Right ventricle myocardium superior (tissue), 1 donor: ENCODE measurements at places on chromosomes 11 and 22.

DNA sequence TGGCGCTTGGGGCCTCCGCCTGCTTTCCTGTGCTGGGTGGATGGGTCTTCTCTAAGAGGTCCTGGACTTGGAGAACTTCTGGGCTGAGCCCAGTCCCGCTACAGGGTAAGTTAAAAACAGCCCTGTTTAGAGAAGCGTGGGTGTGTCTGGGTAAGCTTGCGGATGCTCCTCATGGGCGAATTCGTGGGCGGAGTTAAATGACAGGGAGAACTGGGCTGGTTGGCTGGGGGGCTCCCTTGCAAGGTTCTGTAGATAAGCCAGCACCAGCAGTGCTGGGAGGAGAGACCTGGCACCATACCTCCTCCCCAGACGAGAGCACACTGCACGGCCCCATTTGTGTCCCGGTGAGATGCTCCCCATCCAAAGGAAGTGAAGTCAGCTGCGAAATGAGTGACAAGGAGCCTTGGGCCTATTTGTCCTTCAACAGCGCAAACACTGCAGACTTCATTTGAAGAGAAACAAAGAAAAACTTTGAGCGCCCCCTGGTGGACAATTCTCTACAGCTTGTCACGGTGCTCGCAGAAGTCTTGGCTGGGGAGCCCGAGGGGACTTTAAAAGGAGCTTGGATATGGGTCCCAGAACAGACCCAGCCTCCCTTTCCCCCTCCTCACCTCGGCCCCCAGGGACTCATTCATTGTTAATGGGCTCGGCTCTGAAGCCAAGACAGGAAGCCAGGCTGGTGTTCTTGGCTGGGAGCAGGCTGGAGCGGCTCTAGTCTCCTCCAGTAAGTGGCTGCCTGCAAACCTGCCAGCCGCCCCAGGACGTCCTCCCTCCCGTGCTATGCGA, 39.5 kb downstream of the TP53I11 start:
- peak; percentile 75 for DNase-seq

DNA sequence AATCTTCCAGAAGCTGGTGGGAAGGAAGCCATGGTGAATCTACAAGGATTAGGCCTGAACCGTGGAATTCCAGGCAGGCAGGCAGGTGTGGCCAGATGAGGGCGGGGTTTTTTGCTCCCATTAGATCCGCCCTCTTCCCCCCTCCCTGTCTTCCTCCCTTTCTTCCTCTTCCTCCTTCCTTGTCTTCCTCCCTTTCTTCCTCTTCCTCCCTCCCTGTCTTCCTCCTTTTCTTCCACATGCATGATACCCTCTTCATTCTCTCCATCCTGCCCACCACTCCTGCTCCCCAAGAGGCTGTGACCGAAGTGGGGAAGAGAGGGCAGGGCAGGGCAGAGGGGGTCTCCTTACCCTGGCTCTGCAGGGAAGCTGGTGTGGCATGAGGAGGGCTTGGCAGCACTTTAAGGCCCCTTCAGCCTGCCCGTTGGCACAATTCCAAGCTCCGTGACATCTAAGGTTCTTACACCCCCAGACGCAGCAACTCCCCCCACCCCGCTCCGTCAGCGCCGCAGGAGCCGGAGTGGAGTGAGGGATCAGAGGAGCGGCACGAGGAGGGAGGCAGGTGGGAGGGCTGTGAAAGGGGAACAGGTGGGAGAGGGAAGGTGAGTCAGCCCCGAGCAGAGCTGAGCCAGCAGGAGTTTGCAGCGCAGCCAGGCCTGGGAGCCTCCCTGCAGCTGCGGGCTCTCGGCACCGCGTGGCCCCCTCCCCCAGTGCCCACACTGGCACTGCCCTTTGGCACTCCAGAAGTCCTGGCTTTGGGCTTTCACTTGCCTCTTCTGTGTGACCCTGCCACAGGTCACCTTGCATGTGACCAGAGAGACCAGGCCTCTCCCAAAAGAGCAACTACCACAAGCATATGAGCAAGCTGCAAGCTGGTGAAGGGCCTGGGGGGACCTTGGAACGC, 32.1 kb downstream of the KCNJ4 start:
- no peak for DNase-seq

DNA sequence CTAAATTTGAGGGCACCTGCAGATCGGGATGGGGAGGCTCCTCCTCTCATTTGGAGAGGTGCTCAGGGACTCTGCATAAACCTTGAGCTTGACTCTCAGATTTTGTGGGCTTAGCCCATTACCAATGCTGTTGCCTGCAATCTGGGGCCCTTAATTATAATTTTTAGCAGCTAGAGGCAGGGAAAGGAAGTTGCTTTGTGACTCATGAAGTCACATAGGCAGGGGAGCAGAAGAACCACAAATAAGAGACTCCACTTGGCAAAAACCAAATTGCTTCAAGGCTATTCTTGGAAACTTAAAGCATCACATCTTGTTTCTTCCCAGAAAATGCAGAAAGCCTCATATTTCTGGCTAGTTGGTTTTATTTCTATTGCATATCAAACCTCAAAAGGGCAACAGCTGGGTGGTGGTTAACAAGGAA, 46.9 kb downstream of the MICAL2 start:
- DNase-seq = no peak

- DNase-seq = no peak
Observed at GRCh38 chr11:2520736-2521035, 75.9 kb downstream of the KCNQ1 start.

DNA sequence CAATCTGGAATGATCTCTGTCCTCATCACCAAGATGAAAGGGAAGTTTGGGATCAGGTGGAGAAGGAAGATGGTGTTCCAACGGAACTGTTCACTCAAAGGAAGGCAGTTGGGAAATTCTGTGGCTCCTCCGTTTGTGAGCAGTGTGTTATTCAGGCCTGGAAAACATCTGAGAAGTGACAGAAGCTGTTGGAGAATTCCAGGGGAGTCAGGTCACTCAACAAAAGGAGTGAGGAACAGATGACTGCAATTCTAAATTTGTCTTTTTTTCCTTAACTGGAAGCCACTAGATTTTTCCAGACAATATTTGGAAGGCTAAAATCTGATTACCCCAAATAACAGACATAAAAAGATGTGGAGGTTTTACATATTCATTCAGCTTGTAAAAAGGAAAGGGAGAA, 107.8 kb downstream of the CD44 start:
- no peak for DNase-seq

GRCh38 chr11:72642884-72643522, 31.2 kb downstream of the PDE2A start:
- DNase-seq = peak; percentile 79

- DNase-seq = peak; percentile 72
Observed at GRCh38 chr11:45993531-45994001, 71.1 kb downstream of the LARGE2 start.

DNA sequence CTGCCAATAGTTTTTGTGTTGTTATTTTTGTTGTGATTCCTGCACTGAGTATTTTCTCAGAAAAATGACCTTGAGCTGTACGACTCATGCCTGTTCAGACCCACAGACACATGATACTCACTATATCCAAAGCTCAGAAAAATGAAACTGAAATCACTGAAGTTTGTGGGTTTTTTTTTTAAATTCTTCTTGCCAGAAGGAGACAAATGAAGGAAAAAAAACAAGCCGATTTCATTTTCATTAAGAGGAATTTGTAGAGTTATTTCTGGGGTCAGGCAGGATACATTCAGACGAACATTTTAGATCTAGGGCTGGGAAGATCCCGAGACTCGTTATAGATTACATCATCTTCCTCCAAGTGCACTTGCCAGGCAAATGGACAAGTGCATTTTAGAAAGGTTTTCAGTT, 60.4 kb downstream of the BMAL1 start:
- DNase-seq = no peak

GRCh38 chr11:63813563-63814382, 517 bp downstream of the SPINDOC start:
- DNase-seq = peak; percentile 74

DNA sequence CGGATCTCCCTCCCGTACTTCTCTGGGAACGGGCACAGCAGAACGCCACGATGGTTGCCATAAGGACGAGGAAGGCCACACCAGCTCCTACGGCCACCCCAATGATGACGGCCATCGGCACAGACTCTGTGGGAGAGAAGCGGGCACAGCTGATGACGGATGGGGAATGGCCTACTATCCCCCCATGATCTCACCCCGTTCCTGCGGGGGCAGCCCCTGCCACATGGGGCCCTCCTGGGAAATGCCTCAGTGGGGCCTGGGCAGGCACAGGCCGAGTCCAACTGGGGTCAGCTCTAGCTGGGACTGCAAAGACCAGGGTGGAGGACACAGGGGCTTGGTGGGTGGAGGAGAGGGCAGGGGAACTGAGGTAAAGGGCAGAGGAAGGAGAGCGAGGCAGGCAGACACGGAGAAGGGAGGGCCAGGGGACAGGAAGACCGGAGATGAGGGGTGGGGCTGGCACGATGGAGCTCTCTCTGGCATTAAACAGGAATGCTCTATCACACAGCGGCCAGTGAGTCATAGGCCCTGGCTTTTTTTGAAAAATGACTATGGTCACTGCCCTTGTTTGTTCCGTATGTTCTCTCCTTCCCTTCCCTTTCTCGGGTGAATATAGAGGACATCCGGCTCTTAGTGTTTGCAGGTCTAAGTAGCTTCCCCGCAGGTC, 76.0 kb downstream of the ST3GAL4 start:
- DNase-seq = peak; percentile 82

DNA sequence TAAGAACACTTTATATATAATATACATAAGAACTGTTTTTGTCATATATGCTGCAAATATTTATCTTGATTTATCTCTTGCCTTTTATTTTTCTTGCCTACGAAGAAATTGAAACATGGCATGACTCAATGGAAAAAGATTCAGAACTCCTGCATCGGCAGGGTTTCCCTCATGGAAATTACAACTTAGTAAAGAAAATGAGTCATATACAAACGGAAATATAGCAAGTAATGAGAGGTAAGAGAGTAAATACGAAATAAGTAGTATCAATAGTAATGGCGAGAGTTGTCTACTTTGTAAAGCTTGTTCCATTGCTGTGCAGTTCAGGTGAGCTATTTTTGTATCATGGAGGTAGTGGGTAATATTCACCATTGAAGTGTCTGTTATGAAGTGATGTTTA, 350.4 kb downstream of the DDX10 start:
- no peak for DNase-seq

DNA sequence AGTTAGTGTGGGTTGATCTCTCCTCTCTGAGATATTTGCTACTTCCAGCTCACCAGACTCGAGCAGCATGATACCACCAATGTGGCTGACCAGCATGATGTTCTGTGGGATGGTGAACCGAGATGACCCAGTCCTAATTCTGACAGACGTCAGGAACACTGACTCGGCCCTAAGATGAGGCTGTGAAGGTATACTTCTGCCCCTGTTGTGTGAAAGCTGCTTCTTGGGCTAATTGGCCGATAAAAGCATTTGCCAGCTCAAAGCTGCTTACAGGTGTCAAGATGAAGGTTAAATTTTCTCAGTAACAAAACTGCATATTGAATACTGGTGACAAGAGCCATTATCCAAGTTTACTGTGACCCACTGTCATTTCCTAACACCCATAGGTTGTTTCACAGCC, 151.4 kb downstream of the BRD1 start:
- DNase-seq = no peak

DNA sequence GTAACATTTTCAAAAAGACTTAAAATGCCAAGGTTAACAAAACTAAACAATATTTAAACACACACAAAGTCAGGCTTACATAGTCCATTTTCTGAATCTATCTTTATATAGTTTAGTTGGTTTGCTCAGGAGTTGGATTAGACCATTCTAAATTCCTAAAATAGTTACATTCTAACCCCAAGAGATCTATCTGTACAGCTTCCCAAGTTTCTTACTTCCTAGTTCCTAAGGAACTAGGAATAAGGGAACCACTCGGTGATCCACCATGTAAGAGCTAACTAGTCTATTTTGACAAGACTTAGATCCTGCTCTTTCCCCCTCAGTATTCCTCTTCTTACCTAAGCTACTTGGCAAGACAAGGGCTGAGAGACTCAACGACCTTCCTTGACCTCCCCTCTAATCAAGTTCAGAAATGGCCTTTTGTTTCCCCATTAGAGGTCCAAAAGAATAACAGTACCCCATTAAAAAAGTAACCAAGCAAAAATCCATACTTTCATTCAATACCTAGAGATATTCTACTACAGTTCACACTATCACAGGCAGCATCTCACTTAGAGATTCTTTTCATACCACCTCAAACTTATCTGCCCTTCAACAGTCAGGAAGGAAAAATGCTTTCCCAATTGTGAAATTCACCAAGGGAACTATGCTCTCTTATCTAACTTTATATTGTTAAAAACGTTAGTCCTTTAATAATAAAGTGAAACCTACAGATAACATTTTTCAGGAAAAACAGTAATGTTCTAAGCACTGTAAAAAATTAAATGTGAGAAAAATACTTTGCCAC, 253.1 kb downstream of the TTC28 start:
- no peak for DNase-seq

GRCh38 chr11:113281052-113281725, 33.2 kb upstream of the TTC12 start:
- DNase-seq = no peak

DNA sequence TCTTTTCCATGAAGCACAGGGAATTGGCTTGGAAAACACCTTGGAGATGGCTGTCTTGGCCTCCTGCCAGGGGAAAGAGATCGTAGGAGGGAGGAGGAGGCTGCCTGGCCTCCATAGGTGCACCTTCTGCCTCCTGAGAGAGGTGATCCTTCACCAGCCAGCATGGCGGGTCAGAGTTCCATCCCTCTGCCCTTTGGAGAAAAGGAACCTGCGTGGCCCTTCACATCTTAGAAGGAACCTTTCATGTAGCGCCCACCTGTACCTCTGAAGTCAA, 58.2 kb upstream of the DRD2 start:
- no peak for DNase-seq

DNA sequence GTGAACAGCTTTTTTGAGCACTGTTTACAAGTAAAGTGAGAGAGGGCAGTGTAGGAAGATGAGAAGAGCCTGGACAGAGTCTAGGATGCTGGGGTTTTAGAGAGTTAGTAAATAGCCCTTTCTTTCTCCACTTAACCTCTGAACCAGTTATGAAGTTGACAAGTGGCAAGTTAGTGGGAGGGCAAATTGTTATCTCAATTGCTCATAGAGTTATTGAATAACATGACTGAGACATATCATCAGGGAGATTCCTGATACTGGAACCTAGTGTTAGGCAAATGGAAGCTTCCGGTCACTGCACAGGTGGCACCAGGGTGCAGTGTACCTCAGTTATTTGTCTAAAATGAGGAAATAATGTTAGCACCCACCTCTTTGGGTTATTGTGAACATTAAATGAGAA, 57.8 kb upstream of the PTPN5 start:
- no peak for DNase-seq
